ENCODE measurements at places on chromosomes 13 and 19.

DNA sequence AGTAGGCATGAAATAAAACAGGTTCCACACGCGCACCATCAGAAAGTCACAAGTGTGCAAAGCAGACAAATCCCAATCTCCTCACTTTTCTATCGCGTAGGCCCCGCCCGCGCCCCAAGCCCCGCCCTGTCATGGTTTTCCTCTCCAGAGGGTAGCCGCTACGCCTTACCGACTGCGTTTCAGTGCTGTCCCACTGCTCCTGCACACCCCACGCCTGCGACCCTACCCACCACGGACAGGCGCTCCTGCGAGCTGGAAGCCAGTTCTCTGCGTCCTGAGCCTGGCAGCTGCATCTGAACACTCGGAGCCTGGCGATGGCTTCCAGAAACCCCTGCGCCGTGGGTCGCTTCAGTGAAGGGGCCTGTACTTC lies 379 bp upstream of the ZNF470 start:
- DNase-seq = peak; percentile 68

GRCh38 chr19:21559444-21559843 lies 54.0 kb downstream of the ZNF429 start:
- no peak for DNase-seq

- DNase-seq = no peak
Measured at GRCh38 chr19:39918183-39918651, 16.2 kb downstream of the FCGBP start.

GRCh38 chr13:97757807-97758206 lies 195.7 kb upstream of the IPO5 start:
- no peak for DNase-seq

DNA sequence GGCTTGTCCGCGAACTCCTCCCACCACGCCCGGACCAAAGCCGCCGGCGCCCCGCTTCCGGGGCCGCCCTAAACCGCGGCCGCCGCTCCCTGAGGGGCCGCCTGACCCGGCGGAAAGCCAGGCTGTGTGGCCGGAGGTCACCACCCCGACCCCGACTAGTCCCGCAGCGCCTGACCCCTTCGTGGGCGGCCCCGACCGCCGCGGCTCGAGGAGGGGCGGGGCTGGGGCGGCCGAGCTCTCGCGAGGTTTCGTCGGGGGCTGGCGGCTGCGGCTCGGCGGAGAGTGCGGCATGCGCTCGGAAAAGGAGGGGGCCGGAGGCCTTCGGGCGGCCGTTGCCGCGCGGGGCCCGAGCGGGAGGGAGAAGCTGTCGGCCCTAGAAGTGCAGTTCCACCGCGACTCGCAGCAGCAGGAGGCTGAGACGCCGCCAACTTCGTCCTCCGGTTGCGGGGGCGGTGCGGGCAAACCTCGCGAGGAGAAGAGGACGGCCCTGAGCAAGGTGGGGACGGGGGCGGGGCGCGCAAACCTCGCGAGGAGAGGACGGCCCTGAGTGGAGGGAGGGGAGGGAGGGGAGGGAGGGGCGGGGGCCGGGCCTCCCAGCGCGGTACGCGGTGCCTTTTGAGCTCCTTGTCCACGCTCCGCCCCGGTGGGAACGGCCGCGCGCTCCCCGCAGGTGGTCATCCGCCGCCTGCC lies at the start of gene UPF3A:
UPF3A (plus strand) TSS at position 251 of the 690 bp plus-strand sequence; CDS start at position 290, 39 bp downstream.
- DNase-seq = peak; percentile 95

GRCh38 chr19:14005349-14006084 lies 603 bp downstream of the RFX1 start:
- peak; percentile 89 for DNase-seq

DNA sequence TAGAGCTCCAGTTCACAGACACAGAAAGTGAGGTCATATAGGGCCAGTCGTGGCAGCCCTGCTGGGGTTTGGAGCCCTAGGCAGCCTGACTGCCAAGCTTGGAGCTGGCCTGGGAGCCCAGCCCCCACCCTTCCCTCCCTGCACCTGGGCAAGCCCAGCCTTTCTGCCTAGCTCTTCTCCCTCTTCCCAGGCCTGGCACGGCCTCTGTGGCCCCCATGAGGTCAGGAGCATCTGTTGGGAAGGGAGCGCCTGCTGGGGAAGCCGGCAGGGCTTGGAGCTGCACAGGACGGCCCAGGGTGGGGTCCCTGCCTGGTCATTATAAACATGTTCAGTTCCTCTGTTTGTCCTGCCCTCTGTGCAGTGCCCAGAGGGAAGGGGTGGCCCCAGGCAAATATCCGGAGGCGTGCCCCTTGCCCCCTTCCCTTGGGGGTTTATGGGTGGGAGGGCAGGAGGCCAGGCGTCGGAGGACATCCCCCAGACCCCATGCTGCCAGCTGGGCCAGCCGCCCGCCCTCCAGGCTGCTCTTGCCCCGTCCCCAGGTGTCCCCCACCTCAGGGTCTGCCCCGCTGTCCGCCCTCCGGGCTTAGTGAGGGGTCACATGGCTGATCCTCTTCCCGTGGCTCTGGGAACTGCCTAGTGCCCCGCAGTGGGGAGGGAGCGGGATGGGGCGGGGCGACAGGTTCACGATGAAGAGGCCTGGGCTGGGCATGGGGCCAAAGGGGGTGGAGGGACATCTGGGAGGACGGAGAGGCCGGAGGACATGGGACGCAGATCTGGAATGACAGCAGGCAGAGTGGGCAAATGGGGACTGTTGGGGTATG lies 30.0 kb upstream of the NCCRP1 start:
- no peak for DNase-seq

GRCh38 chr19:5240011-5240410 lies 100.6 kb downstream of the PTPRS start:
- DNase-seq = no peak

DNA sequence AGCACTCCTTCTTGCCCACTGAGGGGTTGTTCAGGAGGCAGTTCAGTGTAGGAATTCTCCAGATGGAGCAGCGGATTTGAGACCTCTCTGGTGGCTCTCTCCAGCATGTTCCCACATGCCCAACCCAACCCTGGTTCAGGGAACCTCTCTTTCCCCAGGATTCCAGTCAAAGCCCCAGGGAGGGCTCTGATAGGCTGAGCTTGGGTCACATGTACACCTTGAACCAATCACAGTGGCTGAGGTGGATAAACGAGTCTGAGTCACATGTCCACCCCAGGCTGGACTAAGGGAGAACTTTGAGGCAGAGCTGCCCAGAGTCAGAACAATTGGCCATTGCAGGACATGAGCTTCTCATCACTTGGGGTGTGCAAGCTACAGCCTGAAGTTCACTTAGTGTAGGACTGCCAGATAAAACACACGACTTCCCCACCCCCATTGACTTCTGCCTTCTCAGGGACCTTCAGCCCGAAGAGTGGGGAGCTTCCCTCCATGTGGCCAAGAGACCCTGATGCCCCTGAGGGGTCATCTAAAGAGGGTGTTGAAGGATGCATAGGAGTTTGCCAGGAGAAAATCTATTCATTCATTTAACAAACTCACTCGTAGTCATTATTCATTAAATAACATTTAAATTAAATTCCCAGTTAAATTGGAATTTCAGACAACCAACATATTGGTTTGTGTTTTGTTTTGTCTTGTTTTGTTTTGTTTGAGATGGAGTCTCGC lies 4.0 kb upstream of the MAST3 start:
- peak; percentile 45 for DNase-seq

DNA sequence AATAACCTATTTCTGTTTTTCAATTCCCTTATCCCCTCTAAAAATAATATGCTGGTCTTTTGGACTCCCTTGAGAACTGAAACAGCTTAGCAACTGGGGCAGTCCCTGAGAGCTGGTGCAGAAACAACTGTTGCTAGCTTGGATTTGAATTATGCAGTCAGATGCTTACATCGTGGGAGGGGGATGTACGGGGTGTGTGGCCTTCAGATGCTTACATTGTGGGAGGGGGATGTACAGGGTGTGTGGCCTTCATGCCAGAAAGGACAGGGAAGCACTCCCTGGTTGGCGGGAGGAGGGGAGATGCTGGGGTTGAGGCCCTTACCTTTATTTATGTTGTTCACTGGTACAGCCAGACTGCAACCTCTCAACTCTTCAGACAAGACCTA lies 25.6 kb downstream of the LRCH1 start:
- no peak for DNase-seq

- DNase-seq = peak; percentile 76
Measured at GRCh38 chr13:34391076-34391475, 551.0 kb upstream of the NBEA start.

GRCh38 chr13:84237143-84237542 lies 354.9 kb upstream of the SLITRK1 start:
- no peak for DNase-seq

- DNase-seq = peak; percentile 30
Measured at GRCh38 chr13:23505007-23505406, 65.2 kb upstream of the TNFRSF19 start.

GRCh38 chr13:46648166-46648607 lies 95.2 kb downstream of the LRCH1 start:
- peak; percentile 34 for DNase-seq

GRCh38 chr19:28508666-28509065 lies 704.3 kb downstream of the UQCRFS1 start:
- DNase-seq = no peak

- DNase-seq = no peak
Measured at GRCh38 chr19:38702278-38702677, 42.0 kb downstream of the CAPN12 start.

GRCh38 chr19:5127717-5128116 lies 158.8 kb downstream of the KDM4B start:
- no peak for DNase-seq

DNA sequence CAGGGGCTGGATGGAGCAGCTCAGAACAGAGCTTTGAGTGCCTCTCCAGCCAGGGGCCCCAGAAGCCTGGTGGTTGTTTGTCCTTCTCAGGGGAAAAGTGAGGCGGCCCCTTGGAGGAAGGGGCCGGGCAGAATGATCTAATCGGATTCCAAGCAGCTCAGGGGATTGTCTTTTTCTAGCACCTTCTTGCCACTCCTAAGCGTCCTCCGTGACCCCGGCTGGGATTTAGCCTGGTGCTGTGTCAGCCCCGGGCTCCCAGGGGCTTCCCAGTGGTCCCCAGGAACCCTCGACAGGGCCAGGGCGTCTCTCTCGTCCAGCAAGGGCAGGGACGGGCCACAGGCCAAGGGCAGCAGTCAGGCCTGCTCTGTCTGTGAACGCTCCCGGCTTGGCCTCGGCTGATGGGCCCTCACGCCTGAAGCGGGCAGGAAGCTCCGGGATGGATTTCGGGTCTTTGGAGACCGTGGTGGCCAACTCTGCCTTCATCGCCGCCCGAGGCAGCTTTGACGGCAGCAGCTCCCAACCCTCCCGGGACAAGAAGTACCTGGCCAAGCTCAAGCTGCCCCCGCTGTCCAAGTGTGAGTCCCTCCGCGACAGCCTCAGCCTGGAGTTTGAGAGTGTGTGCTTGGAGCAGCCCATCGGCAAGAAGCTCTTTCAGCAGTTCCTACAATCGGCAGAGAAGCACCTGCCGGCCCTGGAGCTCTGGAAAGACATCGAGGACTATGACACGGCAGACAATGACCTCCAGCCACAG lies at the start of gene GRK1:
GRK1 (plus strand) TSS at position 269 of the 751 bp plus-strand sequence; CDS start at position 437, 168 bp downstream.
- no peak for DNase-seq

DNA sequence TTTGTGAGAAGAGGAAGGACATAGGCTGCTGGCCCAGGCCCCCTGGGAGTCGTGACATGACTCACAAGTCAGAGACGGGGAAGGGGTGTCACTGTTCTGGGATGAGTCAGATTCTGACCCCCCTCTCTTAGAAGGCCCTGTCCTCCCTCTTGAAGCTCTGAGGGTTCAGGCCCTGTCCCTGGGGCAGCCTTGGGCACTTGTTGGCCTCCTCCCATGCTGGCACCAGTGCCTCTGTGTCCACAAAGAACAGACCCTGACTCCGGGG lies 2.7 kb upstream of the CEACAM7 start:
- no peak for DNase-seq

DNA sequence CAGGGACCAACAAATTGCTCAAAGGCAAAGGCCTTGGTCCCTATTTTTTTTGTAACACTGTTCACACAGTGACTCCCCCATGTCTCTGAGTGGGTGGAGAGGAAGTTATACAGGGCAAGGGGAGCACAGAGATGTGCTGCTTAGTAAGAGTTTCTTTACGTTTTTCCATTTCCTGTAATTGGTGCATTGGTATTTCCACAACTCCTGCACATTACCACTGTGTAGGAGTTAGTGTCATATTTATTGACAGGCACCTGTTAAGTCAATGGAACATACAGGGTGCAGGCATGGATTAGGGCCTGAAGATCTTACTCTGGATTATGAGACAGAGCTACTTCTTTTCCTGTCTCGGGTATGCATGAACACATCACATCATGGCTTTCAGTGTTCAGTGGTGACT lies 45.2 kb downstream of the SOX21 start:
- DNase-seq = no peak

DNA sequence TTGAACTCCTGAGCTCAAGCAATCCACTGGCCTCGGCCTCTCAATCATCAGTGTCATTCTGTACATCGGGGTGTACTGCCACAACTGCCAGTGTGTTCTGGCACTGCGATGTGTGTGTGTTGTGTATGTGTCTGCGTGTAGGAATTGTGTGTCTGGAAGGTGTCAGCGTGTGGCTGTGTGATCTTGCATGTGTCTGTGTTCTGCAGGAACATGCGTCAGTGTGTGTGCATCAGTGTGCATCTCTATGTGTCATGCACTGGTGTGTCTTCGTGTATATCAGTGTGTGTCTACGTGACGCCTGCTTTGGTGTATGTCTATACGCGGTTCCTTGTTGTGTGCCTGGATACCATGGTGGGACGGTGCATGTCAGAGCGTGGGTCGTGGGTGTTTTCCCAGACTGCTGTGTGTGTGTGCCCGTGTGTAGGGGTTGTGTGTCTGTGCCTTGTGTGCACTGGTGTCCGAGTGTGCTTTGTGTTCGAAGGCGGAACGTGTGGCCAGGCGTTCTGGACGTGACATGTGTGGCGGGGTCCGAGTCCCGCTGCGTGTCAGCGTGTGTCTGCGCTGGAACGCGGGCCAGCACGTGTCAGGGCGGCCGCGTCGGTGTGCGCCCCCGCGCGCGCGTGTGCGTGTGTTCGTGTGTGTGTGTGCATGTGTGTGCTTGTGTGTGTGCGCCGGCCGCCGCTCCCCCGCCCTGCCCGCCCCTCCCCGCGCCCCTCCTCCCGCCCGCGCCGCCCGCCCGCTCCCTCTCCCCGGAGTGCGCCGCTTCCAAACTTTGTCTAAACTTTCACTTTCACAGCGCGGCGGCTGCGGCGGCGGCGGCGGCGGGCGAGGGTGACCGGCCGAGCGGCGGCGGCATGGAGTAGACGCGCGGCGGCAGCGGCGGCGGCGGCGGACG lies at the start of gene NFIX:
NFIX (plus strand) TSS at position 775 of the 895 bp plus-strand sequence. CDS start 363 bp downstream, outside the sequence.
- DNase-seq = peak; percentile 84
